ENCODE measurements at places on chromosomes 5 and 9.

DNA sequence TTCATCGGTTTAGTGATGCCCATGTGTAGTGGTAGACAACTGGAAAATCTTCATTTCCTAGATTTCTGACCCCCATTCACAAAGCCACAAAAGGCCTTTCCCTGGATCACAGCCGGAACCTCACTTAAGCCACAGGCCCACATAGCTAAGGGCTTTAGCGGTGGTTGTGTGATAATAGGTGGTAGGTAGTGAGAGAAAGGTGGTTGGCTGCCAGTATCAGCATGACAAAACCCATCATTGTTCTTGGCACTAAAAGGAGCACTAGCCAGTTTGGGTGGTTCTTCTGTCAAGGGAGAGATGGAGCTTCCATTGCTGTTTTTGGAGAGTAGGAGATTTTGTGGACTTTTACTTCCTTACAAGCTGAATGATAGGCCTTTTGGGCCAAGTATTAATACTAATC, 9.7 kb upstream of the SLC36A2 start:
- no peak for DNase-seq

DNA sequence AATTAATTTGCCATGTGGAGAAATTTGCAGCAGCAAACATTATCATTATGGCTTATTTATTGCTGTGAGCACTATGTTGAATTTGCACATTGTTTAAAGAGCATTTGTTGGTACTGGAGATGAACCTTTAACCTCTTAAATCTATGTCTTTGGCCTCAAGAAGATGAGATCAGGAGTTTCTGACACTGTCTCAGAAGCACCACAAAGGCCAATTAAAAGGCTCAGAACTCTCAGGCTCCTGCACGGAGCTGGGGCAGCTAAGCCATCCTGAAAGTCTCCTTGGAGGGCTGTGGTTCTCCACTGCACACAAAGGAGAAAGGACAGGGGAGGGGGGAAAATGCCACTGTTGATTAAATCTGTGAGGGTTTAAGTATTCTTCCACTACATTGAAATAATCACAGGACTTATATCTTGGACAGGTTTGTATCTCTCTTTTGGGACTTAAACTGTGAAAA, 33.1 kb downstream of the ZNF366 start:
- no peak for DNase-seq

DNA sequence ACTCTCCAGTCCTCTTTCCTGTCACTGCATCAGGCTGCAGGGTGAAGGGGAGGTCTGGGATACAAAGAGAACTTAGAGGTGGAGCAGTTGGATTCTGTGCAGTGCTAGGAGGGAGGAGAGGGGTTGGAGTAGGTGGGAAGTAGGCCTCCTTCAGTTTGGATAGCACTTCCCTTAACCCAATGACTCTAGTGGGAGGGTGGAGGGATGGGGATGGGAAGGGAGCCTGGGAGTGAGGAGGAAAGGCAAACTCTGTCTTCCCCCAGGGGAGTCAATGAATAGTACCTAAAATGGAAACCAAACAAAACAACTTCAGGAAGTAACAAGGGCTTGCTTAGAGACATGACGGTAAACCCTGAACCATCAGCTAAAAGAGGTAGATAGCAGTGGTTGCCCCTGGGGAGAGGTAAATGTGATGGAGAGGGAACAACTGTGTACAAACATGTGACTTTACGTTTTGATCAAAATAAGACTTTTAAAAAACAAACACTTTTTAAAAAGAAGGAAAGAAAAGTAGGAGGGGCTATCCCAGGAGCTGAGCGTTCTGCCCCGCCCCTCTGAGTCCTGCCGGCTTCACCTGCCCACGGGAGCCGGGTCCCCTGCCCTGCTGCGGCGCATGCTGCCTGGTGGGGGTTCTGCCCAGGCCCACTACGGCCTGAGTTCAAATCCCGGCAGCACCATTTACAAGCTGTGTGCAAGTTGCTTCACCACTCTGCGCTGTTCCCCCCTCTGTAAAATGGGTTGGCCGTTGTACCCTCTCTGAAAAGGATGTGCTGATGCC, 30.9 kb downstream of the GSN start:
- no peak for DNase-seq

GRCh38 chr5:156991714-156992113, 28.7 kb upstream of the TIMD4 start:
- no peak for DNase-seq

GRCh38 chr5:179258001-179258921, 87.0 kb downstream of the ADAMTS2 start:
- no peak for DNase-seq

DNA sequence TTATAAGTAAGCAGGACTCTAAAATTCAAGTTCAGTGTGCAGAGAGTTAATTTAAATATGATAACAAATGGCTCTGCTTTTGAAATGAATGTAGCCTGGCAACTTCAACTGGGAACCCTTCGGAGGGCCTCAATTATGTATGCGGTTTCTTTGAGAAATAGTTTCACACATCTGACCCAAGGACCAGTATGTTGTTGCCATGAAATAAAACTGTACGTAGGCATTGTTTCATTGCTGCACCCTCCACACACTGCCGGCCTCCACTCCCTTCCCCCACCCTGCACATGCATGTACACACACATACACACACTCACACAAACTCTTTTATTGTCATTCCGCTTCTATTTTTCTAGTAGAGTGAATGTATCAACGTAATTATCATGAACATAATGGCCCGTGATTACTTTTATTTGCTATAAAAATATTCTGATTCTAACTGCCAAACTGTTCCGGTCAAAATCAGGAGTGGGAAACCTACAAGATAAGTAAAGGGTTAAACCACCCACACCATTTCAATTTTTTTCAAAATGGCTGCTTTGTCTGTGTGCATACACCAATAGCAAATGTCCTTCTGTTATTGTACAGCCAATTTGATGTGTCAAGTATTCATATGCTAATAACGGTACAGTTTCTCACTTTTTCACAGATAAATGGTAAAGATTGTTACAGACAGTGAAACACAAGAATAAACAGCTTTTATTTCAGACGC, 215.5 kb upstream of the TMEM161B start:
- DNase-seq = no peak

- DNase-seq = no peak
Measured at GRCh38 chr9:125214186-125214585, 13.8 kb downstream of the RABEPK start.

- DNase-seq = no peak
Measured at GRCh38 chr9:37174247-37174646, 53.9 kb downstream of the ZCCHC7 start.

GRCh38 chr9:92196909-92197308, 81.7 kb upstream of the SPTLC1 start:
- DNase-seq = no peak

DNA sequence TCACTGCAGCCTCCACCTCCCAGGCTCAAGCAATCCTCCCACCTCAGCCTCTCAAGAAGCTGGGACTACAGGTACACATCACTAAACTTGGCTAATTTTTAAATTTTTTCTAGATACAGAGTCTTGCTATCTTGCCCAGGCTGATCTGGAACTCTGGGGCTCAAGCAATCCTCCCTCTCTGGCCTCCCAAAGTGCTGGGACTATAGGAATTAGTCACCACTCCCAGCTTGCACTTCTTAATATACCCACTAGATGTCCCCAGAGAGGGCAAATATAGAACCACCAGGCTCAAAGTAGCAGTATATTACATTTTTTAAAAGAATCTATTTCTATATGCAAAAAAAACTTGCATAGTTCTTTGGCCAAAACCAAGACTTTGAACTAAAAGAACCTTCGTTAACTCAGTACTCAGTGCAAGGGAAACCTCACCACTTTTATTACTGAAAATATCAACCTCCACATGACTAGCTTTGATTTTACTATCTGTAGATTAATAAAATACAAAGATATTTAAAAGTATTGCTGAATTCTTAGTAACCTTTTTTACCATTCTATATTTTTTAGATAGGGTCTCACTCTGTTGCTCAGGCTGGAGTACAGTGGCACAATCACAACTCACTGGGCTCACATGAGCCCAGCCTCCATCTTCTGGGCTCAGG, 25.8 kb upstream of the HSD17B3 start:
- DNase-seq = peak; percentile 14

DNA sequence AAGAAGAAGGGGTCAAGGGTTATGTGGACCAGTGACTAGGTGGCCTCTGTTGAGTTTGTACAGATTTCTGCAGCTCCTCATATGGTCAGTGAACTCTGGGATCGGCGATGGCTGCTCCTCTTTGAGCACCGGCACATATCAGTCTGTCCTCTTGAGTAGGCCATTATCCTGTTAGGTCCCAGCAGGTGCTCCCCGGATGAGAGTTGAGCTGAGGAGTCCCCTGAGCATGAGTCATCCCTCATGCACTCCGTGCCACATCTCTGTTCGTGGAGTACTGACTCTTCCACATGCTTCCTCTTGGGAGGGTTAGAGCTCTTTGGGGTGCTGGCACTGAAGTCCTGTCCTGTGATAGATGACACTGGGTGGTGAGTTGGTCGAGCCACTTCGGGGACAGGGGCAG, 143.7 kb downstream of the PTTG1 start:
- DNase-seq = no peak

DNA sequence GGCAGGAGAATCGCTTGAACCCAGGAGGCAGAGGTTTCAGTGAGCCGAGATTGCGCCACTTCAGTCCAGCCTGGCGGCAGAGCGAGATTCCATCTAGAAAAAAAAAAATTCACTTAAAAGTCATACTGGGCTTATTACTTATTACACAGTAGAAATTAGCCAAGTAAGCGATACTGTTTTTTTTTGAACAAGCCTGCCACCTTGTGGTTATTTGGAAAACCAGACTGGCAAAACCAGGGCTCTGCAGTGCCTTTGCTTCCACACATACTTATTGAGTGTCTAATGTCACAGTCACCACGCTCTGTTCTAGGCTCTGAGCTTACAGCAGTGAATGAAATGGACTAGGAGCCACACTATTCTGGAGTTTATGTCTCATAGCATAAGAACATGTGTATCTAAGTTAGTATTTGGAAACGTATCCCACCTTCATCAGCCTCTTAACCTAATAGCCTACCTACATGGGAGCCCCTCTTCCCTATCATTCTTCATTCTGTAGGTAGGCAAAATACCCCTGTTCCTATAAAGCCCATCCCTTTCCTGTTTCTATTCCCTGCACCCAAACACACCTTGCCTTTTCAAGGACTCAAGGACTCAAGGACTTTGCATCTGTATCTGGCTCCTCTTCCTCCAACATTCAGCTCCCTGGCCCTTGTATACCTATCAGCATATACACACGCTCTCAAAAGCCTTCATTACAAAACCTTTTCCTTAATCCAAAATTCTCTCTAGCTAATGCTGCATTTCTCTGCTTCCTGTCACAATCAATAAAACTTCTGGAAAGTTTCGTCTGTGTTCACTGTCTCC, 13.9 kb upstream of the BASP1 start:
- DNase-seq = no peak

DNA sequence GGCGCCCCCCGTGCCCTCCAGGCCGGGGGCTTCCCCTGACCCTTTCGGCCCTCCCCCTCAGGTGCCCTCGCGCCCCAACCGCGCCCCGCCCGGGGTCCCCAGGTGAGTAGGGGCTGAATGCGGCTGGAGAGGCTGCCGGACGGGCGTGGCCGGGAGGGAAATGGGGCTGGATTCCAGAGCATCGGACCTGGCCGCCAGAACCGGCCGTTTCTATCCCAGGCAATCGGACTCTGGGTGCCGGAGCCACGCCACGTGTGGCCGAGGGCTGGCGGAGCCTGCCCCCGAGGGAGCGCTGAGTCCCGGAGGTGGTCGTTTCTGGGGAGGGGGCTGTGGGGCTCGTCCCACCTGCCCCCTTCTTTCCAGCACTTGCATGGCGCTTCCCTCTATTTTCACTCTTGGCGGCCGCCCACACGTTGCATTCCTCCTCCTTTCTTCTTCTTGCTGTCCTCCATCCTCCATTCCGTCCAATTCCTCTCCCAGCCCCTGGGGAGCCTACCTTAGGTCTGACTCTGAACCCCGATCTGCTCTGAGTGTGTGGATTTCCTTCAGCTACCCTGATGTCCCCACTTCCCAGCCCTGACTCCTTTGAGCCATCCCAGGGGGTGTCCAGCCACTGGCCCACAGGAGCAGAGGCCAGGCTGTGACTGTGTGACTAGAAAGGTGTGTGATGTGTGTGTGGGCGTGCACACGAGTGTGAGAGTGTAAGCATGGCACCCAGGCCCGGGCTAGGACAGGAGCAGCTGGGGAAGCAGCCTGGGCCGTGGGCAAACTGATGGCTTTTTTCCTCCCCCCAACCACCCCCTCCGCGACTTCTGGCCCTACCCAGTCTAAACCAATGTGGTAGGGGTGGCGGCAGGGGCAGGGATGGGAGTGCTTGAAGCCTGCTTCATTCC, 24.7 kb downstream of the GOLGA2 start:
- DNase-seq = no peak

DNA sequence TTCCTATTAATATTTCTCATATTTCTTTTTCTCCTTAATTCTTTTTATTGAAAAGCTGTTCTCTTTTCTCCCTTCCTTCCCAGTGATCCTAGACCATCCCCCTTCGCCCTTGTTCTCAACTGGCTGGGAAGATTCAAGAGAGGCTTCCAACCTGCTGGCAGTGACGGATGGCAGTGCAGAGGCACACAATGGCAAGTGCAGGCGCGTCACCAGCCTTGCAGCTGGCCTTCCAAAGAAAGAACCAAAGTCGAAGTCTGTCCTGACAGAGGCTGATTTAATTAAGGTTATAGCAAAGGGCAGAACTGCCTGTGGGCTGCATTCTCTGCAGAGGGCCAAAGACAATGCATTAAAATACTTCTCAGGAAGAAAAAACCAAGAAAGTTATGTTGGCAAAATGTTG, 7.4 kb downstream of the CEMIP2 start:
- no peak for DNase-seq

- DNase-seq = no peak
Measured at GRCh38 chr9:97591535-97591934, 41.6 kb downstream of the TSTD2 start.

- no peak for DNase-seq
Measured at GRCh38 chr9:85377731-85378289, 363.9 kb downstream of the AGTPBP1 start.

DNA sequence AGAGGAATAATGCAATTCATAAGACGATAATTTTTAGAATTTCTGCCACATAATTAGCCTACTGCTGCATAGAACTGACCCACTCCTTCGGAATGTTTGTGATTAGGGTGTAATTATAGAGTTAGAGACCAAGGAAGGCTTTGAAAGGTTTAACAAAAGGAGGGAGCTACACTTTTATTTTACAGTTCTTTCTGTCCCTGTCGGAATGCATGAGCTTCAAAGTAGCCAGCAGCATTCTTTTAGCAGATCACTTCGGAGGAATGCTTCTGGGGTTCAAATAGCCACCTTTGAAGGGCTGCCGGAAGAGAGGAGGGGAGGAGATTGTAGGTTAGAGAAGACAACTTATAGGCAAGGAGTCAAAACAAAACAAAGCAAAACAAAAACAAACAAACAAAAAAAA, 168.1 kb downstream of the GRIA1 start:
- no peak for DNase-seq

DNA sequence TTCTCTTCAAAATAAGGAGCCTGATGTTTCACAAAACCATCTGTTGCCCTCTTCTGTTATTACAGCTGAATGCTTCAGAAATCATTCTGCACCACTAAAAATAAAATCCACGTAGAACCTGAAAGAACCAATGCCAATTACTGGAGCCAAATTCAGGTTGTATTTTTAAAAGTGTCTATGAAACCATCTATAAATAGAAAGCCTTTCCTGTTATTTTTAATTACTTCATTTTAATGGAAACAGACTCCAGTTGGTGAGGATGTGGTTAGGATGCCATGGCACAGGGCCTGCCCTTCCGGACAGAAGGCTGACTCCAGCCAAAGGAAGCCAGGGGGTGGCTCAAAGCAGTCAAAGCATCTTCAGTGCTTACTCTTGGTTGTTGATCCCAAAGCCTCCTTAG, 119.8 kb downstream of the TENT4A start:
- no peak for DNase-seq
